ENCODE measurements at places on chromosomes 1 and 21.

DNA sequence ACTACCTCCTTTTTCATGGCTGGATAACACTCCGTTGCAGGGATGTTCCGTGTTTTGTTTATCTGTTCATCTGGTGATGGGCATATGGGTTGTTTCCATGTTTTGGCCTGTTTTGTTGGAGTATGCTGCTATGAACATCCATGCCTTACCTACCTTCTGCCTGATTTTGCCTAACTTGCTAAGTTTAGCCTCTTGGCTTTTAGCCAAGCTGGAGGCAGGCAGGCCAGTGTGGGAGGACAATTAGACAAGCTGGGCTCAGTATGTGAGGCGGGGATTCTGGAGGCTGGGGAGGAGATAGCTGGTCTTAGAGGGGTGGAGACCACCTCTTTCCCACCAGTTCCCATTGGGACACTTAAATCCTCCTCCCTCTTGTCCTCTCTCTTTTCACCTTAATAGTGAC lies 98.4 kb upstream of the WNT4 start:
- DNase-seq: no peak

DNA sequence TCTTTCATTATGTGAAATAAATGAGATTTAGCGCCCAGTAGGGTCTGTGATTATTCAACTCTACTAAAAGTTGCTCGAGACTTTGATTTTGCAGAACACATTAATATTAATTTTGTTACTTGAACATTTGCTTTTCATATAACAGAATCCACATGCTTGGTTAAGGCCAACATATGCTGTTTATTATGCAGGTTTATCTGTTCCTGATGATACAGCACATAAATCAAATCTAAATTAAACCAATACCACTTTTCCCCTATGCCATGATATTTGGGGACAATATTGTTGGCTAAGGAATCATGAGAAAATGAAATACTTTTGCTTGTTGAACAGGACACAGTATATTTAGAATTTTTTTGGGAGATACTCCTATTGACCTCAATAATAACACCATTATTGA lies 291.1 kb downstream of the USP25 start:
- no peak for DNase-seq

GRCh38 chr1:51324251-51325010 lies 5.9 kb downstream of the TTC39A start:
- no peak for DNase-seq

DNA sequence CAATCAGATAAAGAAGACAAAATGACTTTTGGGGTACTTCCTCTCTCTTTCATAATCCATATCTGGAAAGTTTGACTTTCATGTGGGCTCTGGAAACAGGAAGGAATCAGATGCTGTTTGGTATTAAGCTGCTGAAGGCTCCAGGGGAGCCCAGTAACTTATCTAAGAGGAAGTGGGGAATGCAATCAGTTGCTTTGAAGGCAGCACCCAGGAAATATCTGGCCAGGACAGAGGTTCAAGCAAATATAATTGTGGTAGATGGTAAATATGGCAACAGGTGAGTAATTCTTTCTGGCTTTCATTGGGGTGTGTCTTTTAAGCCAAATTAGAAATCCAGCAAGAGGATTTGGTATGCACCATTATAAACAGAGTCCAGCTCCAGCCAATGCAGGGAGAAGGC lies 44.4 kb downstream of the COLGALT2 start:
- DNase-seq: no peak
